Fibroblast of skin of right quadriceps (primary cell): ENCODE measurements at places on chromosomes 3 and 15.

DNA sequence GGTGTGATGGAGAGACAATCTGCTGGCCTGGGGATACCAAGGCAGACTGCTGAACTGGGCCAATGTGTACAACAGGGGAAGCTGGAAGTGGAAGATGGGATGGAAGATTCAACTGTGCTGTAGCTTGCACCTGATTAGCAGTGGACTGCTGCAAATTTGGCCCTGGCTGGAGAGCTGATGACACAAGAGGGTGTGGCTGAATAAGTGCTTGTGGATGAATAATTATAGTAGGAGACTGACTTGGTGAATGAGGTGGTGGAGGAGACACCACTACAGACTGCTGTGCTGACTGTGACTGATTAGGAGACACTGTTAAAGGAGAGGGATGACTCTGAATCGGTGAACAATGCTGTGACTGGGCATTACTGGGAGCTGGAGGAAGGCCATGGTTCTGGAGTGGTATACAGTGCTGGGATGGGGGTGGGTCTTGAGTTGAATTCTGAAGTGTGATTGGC lies 52.5 kb downstream of the PHC3 start:
- peak; percentile 10 for DNase-seq

DNA sequence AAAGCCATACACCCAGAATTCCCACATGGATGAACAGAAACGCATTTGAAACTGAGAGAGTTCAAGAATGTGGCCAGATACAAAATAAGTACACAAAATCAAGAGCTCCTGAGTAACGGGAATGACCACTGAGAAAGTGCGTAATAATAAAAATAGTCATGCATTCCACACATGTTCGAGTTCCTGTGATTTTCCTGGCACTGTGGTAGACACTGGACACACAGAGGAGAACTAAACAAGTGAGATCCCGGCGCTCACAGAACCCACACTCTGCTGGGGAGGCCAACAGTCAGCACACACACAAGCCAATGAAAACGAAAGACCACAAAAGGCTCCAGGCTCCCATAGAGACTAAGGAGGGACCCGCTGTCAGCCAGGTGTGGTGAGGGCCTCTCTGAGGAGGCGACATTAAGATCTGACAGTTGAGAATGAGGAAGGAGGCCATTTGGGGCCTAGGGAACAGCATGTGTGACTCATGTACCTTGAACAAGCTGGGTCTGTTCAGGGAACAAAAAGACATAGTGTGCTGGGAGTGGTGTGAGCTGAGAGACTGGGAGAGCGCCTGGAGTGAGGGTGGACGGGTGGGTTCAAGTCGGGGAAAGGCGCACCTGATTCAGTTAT lies 5.1 kb downstream of the FAM107A start:
- no peak for DNase-seq

GRCh38 chr15:91153954-91154353 lies 53.9 kb downstream of the SV2B start:
- no peak for DNase-seq

DNA sequence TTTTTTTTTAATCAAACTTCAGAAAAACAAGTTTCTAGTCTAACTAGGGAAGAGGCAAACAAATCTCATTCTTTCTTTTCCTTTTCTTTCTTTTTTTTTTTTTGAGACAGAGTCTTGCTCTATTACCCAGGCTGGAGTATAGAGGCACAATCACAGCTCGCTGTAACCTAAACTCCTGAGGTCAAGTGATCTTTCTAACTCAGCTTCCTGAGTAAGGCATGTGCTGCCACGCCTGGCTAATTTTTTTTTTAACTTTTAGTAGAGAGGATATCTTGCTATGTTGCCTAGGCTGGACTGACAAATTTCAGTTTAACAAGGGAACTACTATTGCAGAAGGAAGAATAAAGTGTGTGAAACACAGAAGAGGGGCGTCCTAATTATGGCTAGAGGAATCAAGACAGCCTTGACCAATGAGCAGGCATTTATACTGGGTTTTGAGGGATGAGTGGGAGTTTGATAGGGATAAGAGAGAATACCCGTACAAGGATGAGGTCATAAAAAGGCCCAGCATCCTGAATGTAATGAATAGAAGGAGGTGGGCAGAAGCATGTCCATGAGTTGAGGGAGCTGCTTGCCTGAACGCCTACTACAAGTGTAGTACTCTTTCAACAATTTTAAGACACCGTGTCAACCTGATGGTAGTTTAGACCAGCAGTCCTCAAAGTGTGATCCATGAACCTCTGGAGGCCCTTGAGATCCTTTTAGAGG lies 6.7 kb upstream of the ZFAND6 start:
- no peak for DNase-seq

- DNase-seq = peak; percentile 25
Observed at GRCh38 chr3:53375019-53375418, 27.7 kb upstream of the DCP1A start.

DNA sequence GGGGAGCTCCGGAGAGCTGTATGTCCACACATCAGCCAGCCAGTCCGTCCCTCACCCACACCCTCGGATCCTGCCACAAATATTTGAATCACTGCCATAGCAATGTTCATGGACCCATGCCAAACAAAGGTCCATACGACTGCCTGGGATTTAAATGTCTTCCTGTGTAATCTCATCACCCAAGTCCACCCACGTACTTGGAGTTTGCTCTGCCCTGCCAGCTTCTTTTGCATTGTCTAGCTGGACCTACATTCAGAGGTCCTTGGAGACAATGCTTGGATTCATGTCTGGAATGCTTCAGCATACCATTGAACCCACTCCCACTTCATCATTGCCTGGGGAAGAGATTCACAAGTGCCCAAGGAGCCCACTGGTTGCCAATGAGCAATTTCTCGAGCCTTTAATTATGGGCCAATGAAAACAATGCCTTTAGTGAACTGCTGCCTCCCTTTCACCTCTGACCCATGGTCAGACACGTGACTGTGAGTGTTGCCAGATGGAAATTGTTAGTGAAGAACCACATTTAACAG lies 90.4 kb upstream of the PHLDB2 start:
- DNase-seq = peak; percentile 97

DNA sequence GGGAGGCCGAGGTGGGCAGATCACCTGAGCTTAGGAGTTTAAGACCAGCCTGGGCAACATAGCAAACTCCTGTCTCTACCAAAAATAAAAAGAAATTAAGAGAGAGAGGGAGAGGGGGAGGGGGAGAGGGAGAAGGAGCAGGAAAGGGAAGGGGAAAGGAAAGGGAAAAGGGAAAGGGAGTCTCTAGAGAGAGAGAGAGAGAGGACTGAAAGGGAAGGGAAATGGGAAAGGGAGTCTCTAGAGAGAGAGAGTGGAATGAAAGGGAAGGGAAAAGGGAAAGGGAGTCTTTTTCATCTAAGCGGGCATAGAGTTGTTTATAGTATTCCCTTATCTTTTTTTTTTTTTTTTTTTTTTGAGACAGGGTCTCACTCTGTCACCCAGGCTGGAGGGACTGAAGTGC lies 148.1 kb downstream of the NEO1 start:
- DNase-seq = no peak
